Retinal pigment epithelial cell (primary cell): ENCODE measurements at places on chromosomes 3 and 15.

DNA sequence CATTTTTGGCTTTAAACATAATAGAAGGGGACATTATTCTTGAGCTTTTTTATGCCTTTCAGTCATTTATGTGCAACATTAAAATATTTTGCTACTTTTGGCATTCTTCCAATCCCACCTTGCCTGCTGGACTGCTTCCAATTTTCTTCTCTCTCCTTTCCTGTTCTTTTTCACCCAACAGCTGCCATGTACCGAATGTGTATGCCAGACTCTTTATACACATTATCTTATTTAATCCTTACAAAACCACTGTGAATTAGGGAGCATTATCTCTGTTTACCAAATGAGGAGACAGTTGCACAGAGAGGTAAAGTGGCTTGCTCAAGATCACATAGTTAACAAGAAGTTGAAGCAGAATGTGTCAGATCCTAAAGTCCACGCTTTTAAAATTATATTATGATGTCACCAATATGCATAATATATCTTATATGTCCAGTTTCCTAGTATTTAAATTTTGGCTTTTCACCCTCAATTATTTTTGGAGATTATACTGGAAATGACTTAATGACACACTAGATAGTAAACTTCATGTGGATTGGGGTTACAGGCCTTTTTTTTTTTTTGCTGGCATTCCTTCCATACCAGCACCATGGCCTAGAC is 231.5 kb downstream of the THRB start:
- no peak for DNase-seq

DNA sequence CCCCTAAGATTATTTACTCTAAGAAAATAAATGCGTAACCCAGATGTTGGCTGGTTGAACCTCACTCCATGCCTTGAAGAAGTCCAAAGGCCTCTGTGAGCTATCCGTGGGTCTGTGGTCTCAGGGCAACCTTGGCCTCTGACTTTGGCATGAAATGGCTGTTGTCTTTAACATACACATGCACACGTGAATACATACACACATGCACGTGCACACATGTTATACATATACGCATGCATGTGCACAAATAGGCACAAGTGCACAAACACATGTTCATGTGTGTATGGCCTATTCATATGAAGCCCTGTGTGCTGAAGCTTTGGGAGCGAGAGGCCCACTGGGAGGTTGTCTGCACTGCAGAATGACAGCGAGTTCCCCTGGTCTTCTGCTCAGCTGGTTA is 50.8 kb downstream of the KLF15 start:
- no peak for DNase-seq

DNA sequence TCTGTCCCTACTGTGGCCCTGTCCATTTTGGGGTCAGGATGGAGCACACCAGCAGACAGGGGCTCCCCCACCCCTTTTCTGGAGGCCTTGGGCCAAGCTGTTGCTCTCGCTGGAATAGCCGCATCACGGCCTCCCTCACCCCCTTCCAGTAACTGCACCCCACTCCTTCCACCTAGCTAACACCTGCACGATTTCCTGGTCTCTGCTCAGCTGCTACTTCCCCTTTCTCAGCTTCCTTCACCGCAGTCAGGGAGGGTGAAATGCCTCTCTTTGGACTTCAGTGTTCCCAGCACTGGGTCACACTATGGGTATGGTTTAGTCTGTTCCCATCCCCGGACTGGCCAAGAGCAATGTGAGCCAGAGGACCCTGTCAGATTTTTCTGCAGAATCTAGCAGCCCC is 400.2 kb downstream of the MCTP2 start:
- no peak for DNase-seq

DNA sequence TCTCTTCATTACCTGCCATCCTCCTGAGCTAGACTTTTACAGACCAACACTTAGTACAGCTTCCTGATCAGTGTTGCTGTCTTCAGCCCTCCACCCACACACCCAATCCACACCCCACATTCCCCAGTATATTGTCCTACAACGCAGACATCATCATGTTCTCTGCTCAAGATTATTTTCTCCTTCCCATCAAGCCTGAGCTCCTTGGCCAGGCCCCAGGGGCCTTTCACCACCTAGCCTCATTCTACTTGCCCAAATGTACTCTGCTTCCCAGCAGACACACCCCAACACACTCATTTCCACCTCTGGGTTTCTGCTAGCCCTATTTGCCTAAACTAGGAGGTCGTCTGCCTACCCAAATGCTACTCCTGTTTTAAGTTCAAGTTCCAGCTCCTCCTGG is 37.0 kb downstream of the DAPK2 start:
- DNase-seq: no peak

- DNase-seq: no peak
These were observed 52.2 kb upstream of the RBSN start for GRCh38 chr3:15151166-15151565.

DNA sequence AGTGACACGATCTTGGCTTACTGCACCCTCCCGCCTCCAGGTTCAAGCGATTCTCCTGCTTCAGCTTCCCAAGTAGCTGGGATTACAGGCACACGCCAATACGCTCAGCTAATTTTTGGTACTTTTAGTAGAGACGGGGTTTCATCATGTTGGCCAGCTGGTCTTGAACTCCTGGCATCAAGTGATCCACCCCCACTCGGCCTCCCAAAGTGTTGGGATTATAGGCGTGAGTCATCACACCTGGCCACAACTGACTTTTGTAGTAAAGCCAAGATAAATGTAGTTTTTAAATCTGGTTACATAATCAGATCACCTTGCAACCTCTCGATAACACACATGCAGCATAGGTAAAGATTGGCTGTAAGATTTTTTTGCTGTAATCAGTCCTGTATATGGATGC is 657.5 kb upstream of the DPPA4 start:
- no peak for DNase-seq

DNA sequence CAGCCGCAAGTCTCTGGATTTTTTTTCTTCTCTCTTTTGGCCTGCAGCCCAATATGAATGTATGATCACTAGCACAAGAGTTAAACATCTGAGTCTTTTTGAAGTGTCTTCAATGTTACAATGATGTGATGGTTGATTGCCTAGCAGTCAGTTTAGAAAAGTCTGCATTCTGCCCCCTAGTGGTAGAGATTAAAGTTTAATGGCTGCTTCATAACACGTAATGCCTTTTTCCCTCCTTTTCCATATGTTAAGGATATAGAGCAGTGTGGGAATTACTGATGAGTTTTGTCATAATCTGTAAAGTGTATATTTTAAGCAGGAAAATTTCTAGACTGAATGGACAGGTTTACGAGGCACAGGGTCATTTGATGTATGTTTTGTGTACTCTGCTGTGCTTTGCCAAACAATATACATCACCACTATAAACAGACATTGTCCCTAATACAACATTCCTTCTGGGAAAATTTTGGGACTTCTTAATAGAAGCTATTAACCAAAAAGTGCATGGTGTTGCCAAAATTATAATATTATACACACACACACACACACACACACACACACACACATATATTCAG is 1038.5 kb upstream of the NR2F2 start:
- no peak for DNase-seq

GRCh38 chr15:55742927-55743728 is at the start of gene PRTG:
Gene PRTG (minus strand): TSS chr15:55743152. CDS start chr15:55742931, 221 bp downstream.
- no peak for DNase-seq

GRCh38 chr3:76177610-76178009 is 392.3 kb upstream of the ZNF717 start:
- DNase-seq: no peak

DNA sequence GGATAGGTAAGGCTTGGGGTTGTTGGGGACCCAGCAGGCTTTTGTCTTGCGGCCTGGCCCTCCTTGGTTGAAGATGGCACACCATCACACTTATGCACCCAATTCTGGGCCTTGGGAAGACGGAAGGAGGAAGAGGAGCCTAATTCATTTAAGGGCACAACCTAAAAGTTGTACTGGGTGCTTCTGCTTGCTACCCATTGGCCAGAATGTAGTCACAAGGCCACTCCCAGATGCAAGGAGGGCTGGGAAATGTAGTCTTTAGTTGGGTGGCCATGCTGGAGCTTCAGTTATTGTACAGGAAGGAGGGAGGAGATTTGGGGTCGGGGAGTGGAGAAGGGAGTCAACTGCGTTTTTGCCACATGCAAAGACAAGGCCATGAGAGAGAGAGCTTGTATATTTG is 109.2 kb downstream of the TMEM266 start:
- DNase-seq: no peak

DNA sequence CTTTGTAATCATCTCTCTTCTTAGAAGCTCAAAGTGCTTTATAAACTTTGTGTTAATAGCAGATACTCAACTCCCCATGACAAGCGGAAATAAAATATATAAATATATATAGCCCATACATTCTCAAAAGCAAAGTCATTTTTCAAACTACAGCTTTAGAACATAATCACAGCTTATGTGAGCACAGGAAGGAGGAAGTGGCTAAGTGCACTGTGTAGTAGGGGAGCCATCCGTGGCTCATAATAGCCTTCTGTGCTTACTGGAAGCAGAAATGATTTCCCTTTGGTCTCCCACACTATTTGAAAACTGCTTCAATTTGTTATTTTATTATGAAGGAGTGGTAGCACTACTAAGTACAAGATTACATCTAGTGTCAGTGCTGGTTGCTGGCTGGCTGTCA is 151.4 kb upstream of the ARL6 start:
- DNase-seq: no peak

DNA sequence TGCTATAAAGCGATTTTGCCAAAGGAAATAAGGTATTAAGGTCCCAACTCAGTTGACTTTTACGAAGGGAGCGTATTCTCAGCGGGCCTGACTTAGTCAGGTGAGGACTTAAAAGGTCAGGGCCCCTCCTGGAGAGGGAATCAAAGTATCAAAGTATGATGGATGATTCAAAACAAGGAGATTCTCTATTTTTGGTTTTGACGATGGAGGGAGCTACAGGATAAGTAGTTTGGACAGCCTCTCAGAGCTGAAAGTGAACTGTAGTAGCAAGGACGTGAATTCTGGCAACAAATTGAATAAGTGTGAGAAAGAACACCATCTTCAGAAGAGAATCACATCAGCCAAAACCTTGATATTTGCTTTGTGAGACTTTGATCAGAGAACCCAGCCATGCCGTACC is 1186.5 kb downstream of the SI start:
- DNase-seq: no peak

DNA sequence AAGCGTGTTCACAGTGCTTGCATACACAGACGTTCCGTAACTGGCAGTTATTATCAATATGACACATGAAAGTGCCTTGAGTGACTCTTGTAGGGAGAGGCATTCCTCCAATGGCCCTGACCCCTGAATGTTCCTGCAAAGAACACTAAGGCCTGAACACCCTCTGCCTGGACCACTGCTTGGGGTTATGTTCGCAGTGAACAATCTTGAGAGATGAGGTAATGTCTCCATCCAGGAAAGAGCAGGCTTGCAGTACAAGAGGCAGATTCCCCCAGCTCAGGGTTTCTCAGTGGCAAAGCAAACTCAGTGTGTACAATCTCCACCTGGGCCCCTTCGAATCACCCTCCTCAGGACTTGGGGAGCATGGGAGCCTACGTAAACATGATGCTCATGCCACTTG is 324.6 kb downstream of the MAGI1 start:
- DNase-seq: no peak

DNA sequence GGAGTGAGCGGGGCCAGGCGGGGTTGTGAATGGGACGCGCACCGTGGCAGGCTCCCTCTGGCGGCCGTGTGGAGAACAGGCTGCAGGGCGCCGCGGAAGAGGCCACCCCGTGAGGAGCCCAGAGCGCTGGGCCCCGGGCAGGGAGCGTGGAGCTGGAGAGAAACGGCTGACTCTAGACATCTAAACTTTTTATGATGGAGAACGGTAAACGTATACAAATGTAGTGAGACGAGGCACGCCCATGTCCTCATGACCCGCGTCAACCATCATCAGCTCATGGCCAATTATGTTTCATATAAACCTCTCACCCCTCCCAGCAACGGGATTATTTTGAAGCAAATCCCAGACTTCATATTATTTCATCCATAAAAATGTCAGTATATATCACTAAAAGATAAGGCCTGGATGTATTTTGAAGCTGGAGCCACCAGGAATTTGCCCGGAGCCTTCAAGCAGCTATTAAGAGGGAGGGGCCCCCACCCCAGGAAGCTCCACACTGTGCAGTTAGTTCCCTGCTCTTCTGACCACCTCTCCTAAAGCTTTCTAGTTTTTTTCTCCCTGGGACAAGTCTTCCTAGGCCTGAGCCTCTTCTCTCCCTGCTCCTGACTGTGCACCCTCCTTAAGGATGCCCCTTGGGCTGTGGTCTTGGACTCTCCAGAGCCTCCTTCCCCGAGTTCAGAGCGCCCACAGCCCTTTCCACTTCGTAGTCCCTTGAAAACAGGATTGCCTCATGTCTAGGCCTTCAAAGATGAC is 149.5 kb downstream of the SMAD6 start:
- peak; percentile 79 for DNase-seq

DNA sequence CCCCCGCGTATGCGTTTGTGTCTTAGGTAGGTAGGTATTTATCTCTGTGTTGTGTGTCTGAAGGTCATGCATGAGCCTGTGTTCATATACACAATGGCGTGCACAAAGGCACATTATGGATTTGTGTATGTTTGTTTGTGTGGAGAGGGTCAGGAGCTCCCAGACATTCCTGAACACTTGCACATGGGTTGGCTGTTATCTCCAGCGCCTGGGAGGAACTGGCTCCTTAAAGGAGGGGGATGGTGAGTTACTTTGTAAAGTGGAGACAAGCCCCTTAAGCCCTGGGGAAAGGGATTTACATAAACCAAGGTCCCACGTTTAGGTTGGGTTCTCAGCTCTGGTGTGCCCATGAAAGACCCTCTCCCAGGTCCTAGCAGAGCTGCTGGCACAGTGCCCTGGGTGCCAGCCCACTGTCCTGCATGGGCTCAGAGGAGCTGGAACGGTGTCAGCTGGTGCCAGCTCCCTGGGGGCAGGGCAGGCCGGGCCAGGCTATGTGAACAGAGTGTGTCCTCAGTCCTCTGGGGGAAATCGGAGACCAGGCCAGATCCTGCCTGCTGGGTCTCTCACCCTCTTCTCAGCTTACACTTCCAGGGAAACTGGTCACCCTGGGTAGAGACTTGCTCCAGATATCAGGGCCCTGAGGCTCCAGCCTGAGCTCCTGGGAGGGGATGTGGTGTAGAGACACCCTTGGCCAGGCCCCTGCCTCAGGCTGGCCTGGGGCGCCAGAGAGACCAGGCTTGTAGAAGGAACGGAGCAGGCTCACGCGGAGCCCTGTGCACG is 25.1 kb downstream of the SNX33 start:
- DNase-seq: peak; percentile 94

GRCh38 chr3:113293348-113293747 is 82.0 kb downstream of the BOC start:
- no peak for DNase-seq

- peak; percentile 38 for DNase-seq
These were observed 54.3 kb downstream of the RIOX2 start for GRCh38 chr3:97917813-97918536.

GRCh38 chr3:161744366-161744765 is 247.8 kb downstream of the OTOL1 start:
- DNase-seq: peak; percentile 56
